Cardiac fibroblast (primary cell): ENCODE measurements at places on chromosomes 3 and 15.
A peak's percentile ranks its signal among the peaks of the same experiment; 100 is the strongest.

GRCh38 chr3:98705212-98705611 is 57.9 kb upstream of the ST3GAL6 start:
- DNase-seq: peak; percentile 41

- DNase-seq: peak; percentile 15
Observed at GRCh38 chr3:190497811-190498210, 16.1 kb upstream of the IL1RAP start.

DNA sequence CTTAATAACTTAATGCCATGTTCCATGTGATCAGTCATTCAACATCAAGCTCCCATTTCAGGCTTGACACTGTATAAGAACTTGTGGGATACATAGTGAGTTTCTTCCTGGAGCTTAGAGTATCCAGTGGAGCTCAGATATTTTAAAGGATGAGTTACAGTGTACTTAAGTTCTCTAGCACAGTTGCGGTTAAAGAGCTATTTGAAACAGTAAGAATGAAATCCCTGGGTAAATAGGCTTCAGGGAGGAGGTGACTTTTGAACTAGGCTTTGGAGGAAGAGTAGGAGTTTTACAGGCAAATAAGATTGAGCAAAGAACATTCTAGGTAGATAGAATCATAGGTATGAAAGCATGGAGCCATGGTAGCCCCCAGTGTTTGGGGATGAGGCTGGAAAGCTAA is 3.8 kb downstream of the ZNF592 start:
- no peak for DNase-seq

- DNase-seq: no peak
Observed at GRCh38 chr3:188433521-188434150, 279.7 kb downstream of the LPP start.

DNA sequence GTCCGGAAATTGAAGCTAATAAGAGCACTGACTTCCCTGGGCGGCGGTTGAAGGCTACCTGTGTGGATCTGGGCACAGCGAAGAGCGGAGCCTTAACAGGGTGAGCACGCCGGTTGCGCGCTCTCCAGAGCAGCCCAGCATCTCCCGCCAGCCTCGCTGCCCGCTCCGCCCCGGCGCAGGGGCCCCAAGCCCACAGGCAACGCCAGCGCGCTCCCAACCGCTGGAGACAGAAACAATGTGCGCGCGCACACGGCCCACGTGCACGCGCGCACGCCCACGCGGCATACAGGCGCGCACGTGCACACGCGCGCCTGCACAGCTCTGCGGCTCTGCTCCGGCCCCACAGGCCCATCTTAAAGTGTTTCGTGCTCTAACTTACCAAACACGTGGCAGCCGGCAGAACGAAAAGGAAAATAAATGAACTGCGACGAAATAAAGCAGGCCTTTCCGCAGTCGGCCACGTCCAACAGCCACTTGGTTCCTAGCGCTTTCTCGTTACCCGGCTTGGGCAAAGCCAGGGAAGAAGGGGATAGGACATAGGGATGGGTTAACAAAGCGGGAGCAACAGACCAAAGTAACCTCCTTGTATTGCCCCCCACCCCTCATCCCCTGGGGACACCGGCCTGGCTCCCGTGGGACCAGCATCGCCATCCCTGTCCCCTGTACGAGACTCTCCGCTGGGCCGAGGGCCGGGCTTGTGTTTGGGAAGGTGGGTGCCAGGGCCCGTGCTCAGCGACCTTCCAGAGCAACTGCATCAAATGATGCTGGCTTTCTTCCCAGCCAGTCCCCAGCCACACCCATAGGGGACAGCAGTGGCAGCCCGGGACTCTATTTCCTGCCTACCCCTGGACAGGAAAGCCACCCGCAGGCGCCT is 203.7 kb downstream of the ABHD5 start:
- peak; percentile 82 for DNase-seq

- DNase-seq: no peak
Observed at GRCh38 chr15:85766001-85766831, 28.5 kb downstream of the KLHL25 start.

- DNase-seq: no peak
Observed at GRCh38 chr3:42666577-42666998, 13.1 kb downstream of the ZBTB47 start.

GRCh38 chr3:197026481-197026866 is 3.1 kb downstream of the MELTF start:
- no peak for DNase-seq

GRCh38 chr3:52022323-52023100 is 26.8 kb upstream of the RPL29 start:
- DNase-seq: no peak

- DNase-seq: no peak
Observed at GRCh38 chr3:176992565-176992964, 204.7 kb downstream of the TBL1XR1 start.

- DNase-seq: peak; percentile 14
Observed at GRCh38 chr15:25805031-25805430, 58.1 kb downstream of the ATP10A start.

DNA sequence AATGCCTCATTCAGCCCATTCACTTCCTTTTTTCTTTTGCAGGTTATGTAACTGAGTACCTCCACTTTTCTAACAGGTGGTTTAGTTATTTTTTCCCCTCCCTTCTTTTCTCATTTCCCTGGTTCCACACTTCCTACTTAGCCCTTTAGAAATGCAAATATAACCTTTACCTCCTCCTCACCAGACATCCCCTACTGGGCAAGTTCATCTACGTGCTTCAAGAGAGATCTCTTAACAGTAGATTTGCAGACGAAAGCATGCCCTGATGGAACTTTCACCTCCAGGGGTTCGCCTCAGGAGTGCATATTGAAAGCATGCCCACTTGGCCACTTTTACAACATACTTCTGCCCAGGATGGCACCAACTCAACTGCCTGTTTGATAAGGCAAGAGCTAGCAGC is 314.1 kb upstream of the LRRC3B start:
- DNase-seq: no peak

DNA sequence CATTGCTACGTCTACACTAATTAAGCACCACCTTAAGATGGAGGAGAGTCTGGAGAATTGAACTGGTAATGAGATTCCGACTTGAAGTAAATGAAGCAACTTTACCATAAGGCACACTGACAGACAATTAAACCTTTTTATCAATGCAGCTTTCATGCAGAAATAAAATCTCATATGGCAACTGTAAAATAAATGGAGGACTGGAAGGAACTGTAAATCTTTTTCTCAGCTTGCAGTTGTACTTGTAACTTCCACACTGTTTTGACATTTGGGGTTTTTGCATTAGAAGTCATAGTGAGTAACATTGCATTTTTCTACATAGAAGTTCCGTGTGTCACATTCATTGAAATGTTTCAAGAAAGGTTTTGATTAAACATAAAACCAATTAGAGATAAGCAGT is 705.3 kb downstream of the NLGN1 start:
- DNase-seq: no peak

DNA sequence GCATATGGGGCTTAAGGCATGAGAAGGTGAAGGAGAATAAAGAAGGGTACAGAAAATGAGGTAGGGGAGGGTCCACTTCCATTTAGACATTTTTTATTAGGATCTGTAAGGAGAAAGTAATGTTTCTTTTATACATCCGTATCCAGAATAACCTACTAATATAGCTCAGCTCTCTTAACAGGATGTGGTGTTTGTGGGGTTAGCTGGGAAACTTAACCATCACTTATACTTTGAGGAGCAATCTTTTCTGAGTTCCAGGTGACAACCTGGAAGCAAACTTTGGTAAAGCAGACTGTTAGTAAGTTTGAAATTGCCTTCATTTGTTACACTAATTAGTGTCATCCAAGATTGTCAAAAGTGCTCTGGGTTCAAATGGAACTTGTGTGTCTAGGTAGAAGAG is 36.6 kb downstream of the BUB1B start:
- DNase-seq: no peak

GRCh38 chr3:129312021-129312639 is 33.5 kb downstream of the HMCES start:
- DNase-seq: no peak

DNA sequence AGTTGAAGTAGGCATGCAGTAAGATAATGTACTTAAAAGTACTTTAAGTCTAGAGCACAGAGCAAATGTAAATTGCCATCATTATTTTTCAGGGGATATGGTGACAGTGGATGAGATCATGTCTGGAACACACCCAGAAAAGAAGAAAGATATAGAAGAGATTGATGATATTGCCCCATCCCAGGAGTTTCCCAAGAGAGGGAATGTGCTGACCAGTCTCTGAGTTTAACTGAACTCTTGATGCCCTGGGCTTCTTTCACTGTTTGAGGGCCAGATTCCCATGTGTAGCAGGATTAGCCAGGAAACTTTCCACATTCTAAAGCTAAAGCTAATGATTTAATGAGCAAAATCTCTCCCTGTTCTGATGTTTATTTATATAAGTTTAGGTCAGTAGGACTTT is 366.8 kb upstream of the UMPS start:
- peak; percentile 45 for DNase-seq

- peak; percentile 97 for DNase-seq
Observed at GRCh38 chr15:62896969-62897486, 145.5 kb upstream of the TPM1 start.

GRCh38 chr3:52029053-52029452 is 27.3 kb downstream of the DUSP7 start:
- DNase-seq: no peak

GRCh38 chr3:7209098-7209497 is 348.2 kb downstream of the GRM7 start:
- DNase-seq: no peak

DNA sequence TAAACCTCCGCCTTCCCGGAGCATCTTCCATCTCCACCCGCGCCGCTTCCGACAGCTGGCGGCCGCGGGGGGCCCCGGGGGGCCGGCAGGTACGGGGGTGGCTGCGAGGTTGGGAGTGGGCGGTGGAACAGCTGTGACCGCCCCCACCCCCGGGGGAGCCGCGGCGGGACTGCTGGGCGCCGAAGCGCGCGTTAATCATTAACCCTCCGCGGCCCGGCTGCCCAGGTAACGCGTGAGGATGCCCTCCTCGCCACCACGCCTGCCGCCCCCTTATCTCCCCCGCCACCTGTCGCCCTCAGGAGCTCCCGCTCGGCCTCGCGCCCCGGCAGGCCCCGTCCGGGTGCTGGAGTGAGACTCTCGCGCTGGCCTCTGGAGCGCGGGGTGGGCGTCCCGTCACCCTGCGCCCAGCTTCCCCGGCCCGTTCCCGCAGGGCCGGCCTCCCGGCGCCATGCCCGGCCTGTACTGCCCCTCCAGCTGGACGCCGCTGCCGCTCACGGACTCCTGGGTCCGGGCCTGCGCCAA is 757 bp downstream of the VWA5B2 start:
- DNase-seq: no peak

DNA sequence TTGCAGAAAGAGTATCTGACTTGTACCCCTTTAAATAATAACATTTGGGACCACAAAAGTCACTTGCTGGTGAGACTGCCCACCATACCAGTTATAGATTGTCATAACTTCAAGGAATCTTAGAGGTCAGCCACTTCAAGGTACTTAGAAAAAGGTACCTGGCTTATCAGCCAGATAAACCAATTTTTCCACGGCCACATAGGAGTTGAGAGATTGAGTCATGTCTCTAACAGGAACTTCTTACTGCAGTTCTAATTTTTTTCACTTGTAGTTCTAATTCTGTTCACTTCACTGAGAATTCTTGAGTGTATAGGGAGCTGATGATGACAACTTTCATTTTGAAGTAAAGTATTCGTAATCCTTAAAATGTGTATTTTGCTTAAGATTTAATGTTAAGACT is 317.1 kb upstream of the CBLB start:
- DNase-seq: no peak

GRCh38 chr3:103048068-103048722 is 613.4 kb downstream of the ZPLD1 start:
- peak; percentile 3 for DNase-seq

- no peak for DNase-seq
Observed at GRCh38 chr15:92385096-92385495, 8.6 kb upstream of the ST8SIA2 start.

GRCh38 chr3:58026598-58026997 is 18.4 kb downstream of the FLNB start:
- no peak for DNase-seq

- no peak for DNase-seq
Observed at GRCh38 chr3:128369121-128369703, 97.5 kb downstream of the DNAJB8 start.

DNA sequence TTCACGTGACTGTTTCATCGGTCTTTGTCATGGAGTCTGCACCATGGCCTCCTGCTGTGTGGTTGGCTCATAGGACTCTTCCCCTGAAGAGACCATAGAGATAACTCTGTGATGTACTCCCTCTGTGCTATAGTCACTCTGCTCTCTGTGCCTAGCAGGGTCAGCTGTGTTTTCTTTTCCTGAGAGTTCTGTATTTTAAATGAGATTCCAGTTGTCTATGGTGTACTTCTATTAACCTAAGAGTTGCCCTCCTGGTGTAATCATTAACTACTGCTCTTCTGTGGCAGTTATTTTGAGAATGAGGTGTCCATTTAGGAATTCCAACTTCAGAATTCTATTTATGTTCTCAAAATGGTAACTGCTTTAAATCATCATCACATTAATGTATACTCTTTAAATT is 114.5 kb upstream of the ARPP21 start:
- DNase-seq: no peak

DNA sequence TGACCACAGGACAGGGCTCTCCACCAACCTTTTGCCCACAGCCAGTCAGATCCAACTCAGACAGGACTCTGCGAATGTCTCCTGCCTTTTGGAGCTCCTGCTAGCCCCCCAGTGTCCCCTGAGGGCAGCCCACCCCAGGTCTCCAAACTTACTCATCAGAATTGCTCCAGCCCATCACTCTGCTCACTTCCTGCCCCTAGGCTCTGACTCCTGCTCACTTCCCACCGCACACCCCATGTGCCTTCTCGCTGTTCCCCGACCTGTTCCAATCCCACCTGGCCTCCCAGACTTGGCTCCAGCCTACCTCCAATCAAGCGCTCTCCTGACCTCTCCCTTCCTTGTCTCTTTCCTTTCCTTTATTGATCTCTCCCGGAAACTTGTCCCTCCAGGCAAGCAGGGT is 5.9 kb upstream of the STRA6 start:
- DNase-seq: no peak

DNA sequence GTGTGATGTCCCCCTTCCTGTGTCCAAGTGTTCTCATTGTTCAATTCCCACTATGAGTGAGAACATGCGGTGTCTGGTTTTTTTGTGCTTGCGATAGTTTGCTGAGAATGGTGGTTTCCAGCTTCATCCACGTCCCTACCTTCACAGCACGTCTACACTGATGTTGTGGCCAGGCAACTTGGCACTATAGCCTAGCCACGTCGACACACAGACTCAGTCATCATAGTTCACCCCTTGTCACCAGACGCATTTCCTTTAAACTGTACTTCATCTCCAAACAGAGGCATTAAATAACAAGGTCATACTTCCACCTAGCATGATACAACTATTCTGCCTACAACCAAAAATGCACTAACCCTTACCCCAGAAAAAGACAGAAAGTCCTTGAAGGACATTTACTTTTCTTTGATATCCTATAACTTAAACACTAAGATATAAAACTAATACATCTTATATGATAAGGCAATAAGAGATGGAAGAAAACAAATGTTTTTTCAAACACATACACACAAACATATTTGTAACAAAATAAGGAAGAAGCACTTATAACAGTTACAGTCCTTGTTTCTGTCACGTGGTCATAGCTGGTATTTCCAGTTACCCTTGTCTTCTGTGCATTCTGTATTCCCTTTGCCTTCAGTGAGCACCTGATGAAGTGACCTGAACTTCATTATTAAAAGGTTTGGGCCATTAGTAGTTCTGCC is 121.4 kb downstream of the KLF13 start:
- DNase-seq: no peak
